Erythroblast (primary cell): ENCODE measurements at places on chromosomes 1 and 21.

DNA sequence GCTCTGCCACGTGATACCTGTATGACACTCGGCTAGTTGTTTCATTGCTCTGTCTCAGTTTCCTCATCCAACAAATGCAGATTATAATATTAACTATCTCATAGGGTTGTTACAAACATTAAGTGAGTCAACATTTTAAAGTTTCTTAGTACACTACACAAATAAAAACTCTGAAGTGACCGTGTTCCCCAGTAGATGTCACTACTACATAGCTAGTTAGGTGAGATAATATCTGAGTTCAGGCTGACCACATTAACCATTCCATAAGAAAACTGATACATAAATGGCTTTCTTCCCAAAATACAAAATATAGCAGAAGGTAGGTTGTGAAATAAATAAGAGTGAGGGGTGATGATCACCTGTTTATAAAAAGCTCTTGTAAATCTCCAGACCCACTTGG lies 214.1 kb downstream of the NUF2 start:
- peak; percentile 11 for DNase-seq

GRCh38 chr21:42096566-42096965 lies 25.4 kb downstream of the UMODL1 start:
- peak; percentile 79 for DNase-seq

DNA sequence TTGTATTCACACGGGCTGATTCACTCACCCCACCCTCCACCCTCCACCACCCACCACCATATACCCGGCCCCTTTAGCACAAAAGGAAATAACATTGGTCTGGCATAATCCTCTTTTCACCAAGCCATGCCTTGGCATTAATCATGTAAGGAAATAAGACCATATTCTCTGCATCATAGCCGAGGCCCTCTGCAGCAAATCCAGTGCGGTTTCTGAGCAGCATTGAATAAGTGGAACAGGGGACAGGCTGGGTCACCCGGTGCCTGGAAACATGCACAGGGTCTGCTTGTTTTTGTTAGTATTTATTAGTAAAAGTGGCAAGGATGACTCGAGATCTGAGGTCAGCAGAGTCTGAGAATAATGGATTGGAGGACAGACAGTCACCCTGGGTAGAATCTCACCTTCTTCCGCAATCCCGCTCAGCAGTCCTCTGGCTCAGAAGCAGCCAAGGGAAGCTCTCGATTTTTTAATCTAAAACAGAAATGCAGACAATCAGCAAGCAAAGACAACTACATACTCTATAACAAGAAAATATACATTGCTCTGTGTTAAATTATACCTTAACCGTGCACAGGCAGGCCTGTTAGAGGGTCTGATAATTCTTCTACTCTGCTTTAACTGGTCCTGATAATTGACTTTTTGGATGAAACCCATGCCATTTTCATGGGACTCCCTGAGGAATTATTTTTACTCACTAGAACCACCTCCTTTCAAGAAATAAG lies 52.4 kb upstream of the CDC42BPA start:
- no peak for DNase-seq

DNA sequence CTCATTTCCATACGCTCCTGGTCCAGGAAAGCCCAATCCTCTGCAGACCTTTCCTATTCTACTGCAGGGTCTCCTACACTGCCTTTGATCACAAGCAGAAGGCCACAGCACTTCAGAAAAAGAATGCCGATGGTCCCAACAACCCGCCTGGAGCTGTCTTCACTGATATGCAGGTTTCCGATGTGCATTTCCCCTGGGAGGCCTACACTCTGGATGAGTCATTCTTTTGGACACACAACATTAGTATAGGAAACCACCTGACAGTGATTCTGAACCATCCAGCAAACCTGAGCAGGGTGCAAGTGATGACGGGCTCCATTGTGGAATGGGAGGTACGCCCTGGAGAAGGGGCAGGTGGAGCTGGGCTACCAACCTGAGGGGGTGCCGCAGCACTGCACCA lies 15.0 kb downstream of the PCAT6 start:
- no peak for DNase-seq

DNA sequence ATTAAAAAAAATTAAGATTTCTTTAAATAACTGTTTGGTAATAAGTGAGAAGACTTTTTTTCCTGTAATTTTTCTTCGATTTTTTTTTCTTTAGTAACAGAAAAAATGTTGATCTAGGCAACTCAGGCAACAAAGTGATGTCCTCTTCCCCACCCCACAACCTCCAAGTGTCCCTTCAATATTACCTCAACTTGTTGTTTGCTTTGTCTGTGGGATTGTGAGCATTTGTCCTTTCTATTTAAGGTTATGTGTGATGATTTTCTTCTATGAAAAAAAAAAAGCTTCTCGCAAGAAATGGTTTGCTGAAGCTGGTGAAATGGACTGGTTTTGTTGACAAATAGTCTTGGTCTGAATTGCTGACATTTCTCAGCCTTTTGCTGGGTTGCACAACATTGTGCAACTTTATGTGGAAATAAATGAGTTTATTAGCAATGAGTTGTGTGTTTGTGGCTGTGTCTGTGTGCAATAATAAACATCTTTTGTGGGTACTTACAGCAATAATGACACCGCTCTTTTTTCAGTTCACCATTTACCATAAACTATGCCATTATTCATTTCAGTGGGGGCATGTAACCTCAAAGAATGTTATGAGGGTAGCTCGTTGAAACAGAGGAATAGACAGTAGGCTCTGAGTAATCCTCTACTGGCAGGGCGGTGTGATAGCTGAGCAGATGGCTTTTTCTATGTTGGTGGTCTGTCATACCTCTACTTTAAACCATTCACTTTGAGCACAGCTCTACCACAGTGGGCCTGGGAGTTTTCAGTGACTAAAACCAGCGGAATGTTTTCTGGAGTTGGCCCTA lies 218.4 kb downstream of the HLX start:
- peak; percentile 6 for DNase-seq

DNA sequence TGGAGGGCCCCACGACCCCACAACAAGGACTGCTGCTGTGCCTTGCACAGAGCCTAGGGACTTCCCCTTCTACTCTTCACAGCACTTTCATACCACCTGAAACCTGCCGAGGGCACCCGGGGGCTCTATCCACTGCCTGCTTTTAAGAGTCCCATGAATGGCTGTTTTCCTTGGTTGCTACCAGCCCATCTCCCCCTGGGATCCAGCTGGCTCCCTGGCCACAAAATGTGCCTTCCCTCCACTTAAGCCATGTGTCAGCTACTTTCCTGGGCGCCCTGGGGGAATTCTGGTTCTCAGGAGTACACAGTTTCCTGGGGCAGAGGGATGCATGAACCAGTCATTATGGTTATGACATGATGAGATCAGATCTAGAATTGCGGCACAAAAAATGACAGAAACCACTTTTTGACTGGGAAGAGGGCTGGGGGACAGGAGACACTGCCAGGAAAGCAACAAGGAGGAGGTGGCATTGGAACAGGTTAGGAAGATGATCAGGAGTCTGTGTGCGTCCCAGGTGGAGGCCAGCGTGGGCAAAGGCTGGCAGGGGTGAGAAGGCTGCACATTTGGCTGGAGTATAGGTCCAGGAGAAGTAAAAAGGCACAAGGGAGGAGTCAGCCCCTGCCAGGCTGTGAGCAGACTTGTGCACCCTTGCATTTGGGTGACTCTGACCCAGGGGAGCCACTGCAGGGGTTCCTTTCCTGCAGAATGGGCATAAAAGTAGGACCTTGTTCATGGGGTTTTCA lies 3.2 kb upstream of the TNFRSF8 start:
- DNase-seq: no peak

DNA sequence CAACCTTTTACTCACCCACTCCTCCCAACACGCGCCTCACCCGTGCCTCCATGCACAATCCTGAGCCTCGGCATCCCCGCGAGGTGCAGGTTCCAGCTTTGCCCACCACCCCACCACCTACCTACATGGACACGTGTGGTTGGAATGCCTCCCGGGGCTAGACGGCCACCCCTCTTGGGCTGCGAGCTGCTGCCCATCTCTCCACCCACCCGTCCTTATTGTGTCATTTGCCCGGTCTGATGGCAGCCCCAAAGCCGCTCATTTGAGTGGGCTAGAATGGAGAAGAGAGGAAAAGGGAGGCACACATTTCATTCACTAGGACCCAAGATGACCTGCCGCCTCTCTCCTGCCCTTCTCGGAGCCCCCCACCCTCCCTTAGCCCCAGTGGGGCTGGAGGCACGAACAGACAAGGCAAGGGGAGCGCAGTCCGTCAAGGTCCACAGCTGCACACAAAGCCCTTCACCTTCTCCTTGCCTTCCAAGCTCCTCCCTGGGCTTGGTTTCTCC lies 785 bp downstream of the ZNF697 start:
- no peak for DNase-seq

GRCh38 chr1:162389021-162389818 lies 7.7 kb downstream of the C1orf226 start:
- no peak for DNase-seq

- DNase-seq: no peak
Observed at GRCh38 chr1:156014829-156015228, 5.9 kb downstream of the SSR2 start.

- DNase-seq: no peak
Observed at GRCh38 chr1:36802018-36802417, 232.3 kb downstream of the GRIK3 start.

DNA sequence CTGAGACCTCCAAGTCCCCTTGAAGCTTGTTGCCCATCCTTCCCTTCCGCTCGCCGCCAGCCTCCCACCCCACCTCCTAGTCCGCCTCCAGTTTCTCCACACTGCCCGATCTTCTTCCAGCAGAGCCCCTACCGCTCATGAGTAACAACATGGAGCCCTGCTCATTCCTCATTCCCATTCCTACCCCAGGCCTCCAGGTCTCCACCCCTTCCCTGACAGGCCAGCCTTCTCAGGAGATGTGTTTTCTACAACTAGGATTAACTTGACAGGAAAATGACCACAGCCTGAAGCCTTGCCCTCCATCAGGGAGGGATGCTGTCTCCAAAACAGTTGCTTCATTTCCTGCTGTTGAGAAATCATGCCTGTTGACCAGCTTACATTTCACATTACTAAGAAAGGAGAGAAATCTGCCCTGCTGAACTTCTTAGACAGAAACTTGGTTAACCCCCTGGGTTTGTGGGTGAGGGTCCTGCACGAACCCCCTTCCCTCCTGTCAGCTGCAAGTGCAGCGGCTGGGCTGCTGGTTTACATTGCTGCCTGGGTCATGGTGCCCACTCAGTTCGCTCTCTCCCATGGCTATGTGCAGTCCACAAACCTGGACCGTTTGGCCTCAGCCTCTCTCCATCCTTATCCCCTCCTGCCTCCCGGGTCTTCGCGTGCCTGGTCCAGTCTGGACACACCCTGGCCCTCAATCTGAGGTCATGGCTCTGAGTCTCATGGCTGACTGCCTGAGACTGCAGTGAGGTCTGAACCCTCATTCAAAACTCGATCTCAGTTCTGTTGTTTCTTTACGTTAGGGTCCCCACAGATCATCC lies 16.1 kb upstream of the CHI3L1 start:
- no peak for DNase-seq
